ENCODE measurements at places on chromosomes 5 and 9.

GRCh38 chr9:91896097-91896496 is 53.9 kb downstream of the ROR2 start:
- DNase-seq = no peak

- DNase-seq = no peak
Measured at GRCh38 chr5:169301386-169301934, 521 bp upstream of the SLIT3 start.

GRCh38 chr5:114319821-114320220 is 42.0 kb upstream of the KCNN2 start:
- no peak for DNase-seq

DNA sequence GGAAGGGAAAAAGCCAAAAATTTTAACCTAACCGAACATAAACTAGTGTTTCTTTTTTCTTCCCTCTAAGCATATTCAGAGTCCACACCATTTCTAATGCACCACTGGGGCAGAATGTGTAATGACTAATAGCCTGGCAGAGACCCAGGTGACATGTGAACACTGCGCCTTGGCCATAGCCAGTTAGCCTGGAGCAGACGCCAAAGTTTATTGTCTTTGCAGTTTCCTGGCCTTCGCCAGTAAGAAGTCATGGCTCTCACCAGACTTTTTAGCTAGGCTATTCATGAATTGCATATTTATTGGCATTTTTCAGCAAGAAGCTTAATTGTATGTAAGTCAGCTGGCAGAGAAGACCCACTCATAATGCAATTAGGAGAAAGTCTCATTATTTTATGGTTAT is 182.8 kb upstream of the SLC27A6 start:
- no peak for DNase-seq

DNA sequence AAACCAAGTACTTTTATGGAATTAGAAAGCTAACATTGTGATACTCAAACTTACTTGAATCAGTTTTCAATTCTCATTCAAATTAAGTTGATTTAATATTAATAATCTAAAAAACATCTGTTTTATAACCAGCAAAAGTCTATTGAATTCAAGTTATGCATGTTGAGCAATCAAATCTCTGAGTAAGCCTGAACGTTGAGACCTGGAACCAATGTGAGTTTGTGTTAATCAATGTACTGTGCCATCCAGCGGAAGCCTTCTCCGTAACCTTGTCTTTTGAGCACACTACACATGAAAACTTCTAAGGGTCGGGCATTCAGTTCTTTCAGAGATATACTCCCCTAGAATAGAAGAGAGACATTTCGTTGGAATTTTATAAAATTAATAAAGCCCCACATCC is 25.9 kb downstream of the SAR1B start:
- DNase-seq = no peak

DNA sequence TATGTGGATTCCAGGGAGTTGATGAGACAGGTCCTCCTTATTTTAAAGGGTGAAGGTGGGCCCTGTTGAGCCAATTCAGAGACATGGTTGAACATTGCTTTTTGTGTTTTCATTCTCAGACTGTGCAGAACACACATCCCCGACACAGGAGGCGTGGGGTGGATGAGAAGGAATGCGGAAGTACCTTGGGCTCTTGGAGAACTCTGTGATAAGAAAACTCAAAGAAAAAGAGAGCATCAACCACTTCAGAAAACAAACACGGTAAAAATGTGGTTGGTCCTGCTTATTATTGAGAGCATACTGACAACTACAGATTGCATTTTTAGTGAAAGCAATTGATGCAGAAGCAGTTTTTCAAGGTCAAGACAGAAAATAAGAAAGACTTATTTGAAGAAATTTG is 659.8 kb downstream of the IRX1 start:
- DNase-seq = no peak

- no peak for DNase-seq
Measured at GRCh38 chr5:115514220-115514619, 30.4 kb downstream of the FEM1C start.

DNA sequence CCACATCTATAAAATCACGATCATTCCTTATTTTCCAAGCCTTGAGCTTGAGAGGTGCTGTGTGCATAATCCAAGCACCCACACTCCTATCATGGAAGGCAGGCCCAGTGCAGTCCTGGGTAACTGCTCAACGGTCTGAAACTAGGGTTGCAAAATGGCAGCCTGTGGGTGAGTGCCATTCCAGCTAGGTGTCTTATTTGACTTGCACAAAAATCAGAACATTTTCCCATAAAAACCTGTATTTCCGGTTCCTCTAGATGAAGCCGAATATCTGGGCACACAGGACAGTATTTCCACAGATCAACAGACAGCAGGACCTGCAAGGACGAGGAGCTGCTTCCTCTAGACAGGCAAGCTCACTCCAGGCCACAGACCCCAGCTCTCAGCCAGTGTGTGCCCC is 588.8 kb downstream of the BNC2 start:
- DNase-seq = no peak

GRCh38 chr5:135076051-135076491 is 42.0 kb upstream of the PITX1 start:
- no peak for DNase-seq

- no peak for DNase-seq
Measured at GRCh38 chr9:130627896-130628792, 36.2 kb upstream of the PRDM12 start.

- DNase-seq = no peak
Measured at GRCh38 chr9:6562201-6562600, 83.3 kb downstream of the GLDC start.

DNA sequence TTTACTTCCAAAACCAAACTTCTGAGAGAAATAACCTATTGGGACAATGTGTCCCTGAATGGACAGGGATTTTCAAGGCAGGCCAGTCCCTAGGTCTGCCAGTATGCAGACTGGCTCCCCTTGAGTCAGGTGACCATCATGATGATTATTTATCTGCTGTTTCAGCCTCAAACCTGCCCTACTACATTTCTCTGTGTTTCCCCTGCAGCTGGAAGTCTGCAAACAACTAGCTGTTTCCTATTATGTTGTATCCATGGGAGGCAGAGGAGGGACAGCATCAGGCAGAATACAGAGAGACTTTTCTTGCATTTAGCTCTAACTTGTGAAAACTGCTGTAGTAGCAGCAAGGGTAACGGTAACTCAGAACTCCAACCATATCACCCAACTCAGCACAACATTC is 36.2 kb upstream of the IFNK start:
- DNase-seq = no peak

GRCh38 chr5:10793785-10794184 is 32.8 kb upstream of the DAP start:
- no peak for DNase-seq

DNA sequence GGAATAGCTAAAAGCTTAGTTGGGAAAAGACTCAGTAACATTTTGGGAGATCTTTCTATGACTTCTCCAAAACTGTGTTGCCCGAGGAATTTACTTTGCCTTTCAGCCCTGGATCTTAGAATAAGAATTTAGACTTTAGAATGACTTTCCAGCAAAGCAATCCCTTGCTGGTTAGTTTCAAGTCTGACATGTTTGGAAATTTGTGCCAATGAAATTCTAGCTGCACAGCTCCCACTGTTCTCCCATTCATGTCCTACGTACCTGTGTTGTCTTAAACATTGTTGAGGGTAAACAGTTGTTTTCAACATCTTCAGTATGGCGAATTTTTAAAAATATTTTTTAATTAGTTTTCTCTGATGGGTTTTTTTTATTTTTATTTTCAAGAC is 111.4 kb downstream of the CCDC192 start:
- DNase-seq = no peak

DNA sequence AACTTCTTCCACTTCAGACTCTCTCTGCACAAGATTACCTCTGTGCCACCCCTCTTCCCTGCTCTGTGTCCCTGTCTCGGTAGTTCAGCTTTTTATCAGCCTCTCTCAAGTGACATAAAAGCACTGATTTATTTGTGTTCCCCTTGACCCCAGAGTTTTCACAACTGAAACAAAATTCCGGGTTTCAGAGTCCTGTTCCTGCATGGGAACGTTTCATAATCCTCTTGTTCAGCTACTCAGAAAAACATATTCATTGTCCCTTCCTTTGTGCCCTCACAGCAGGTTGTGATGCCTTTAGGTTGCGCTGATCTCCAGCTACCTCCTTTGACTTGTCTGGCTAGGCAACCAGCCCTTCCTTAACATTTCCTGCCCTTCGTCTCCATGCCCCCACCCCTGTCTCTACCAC is 13.7 kb upstream of the ITGA1 start:
- DNase-seq = no peak

DNA sequence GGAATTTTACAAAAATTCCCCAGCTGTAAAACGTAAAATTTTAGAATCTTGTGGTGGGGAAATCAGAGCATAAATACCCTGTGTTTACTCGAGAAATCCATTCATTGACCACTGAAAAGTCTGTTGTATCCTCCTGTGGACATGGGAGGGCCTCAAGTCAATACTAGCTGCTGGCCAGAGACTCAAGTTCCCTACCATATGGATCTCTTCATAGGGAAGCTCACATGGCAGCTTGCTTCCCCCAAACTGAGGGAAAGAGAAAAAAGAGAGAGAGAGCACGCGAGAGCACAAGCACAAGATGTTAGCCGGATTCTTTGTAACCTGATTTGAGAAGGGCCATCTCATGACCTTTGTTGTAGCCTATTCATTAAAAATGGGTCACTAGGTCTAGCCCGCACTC is 591.9 kb downstream of the LRRC70 start:
- no peak for DNase-seq

DNA sequence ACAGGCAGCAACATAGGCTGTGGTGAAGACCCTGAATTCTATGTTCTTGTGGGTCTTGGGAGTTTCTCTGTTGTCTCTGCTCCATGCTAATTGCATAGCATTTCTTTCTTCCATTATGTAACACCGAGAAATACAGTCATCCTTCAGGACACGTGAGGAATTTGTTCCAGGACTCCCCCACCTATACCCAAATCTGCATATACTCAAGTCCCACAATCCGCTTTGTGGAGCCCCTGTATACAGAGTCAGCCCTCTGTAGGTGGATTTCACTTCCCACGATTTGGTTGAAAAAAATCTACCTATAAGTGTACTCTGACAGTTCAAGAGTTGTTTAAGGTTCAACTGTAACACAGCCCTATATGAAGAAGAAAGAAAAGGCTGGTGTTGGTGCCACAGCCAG is 22.1 kb downstream of the ANKRD33B start:
- DNase-seq = no peak

DNA sequence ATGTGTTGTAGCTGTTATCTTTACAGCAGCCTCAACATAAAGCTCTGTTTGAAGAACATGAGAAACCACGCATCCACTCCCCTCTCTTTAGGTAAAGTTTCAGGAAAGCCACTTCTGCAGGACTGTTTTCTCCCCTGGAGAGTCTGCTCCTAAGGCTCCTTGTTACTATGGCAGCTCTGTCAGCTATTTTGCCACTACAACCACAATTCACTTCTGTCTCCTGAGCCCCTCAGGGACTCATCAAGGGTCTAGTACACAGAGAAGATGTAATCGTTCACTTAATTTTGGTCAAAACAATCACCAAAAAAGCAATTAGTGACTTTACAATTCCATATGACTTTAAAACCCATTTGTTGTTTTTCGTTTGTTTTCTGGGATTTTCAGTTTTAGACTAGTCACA is 157.7 kb downstream of the FBN2 start:
- no peak for DNase-seq

GRCh38 chr5:137891849-137892248 is 2.6 kb downstream of the PKD2L2 start:
- DNase-seq = no peak

DNA sequence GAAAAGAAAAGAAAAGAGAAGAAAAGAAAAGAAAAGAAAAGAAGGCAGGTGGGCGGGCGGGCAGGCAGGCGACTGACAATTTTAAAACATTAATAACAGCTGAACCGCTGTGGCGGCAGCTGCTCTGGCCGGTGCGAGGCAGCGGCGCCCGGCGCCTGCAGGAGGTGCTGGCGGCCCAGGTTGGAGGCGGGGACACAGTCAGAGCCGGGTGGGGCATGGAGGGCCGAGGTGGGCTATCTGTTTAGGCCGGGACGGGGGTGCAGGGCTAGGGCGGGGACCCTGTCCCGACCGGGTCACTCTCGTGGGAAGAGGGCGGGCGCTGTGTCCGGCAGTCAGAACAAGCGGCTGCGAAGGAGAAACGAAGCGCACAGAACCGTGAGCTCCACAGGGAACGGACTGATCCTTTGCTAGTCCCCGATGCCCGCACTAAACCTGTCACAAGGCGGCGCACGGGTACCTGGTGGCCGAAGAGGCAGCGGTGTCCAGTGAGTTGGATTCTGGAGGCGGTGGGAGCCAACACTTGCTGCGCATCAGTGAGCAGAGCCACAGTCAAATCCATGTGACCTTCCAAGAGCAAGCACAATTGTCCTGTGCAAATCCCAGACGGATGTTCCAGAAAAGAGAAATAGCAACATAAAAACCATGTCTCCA is 13.6 kb upstream of the ALDOB start:
- peak; percentile 13 for DNase-seq

- DNase-seq = no peak
Measured at GRCh38 chr9:78014776-78015175, 16.8 kb downstream of the GNAQ start.

DNA sequence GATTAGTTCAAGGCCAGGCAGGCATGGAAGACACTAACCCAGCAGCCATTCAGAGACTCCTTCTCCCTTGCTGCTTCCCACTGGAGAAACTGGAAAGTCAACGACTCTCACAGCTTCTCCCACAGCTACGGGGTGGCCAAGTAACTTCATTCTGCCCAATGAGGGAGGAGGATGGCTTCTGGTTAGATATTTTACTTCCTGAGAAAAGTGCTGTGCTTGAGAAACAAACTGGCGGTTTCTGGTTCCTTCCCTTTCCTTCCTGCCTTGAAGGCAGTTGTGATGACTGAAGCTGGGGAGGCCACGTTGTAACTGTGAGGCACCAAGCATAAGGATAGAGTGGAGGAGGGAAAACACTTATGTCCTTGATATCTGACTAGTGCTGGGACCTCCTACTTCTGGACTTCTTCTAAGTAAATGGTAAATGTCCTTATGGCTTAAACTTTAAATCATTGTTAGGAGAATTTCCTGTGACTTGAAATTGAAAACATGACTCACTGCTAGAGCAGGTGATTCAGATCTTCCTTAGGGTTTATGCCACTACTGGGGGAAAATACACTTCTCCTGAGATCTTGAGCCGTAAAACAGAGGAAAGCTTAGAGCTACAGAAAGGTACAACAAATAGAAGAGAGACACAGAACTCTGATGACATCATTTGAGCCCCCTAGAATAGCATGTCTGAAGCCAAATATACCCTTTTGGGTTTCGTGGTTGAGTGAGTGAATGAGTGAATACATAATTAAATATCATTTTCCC is 3.1 kb upstream of the GNPDA1 start:
- peak; percentile 33 for DNase-seq

GRCh38 chr9:126205265-126205664 is 121.4 kb upstream of the MVB12B start:
- no peak for DNase-seq

GRCh38 chr5:37619353-37619752 is 220.5 kb downstream of the GDNF start:
- DNase-seq = no peak

GRCh38 chr5:173326501-173326960 is 1.7 kb downstream of the STC2 start:
- DNase-seq = no peak
